Left kidney (tissue), 8 donors: ENCODE measurements at places on chromosomes 13 and 19.

- DNase-seq = no peak
These were observed 414.2 kb upstream of the MIR17HG start for GRCh38 chr13:90933097-90933826.

- peak; percentile 72 for DNase-seq
These were observed 420 bp downstream of the IL17D start for GRCh38 chr13:20703780-20704458.

GRCh38 chr19:11783767-11784166 is 14.6 kb upstream of the ZNF491 start:
- no peak for DNase-seq

- no peak for DNase-seq
These were observed 1536.1 kb downstream of the UQCRFS1 start for GRCh38 chr19:27676877-27677276.

DNA sequence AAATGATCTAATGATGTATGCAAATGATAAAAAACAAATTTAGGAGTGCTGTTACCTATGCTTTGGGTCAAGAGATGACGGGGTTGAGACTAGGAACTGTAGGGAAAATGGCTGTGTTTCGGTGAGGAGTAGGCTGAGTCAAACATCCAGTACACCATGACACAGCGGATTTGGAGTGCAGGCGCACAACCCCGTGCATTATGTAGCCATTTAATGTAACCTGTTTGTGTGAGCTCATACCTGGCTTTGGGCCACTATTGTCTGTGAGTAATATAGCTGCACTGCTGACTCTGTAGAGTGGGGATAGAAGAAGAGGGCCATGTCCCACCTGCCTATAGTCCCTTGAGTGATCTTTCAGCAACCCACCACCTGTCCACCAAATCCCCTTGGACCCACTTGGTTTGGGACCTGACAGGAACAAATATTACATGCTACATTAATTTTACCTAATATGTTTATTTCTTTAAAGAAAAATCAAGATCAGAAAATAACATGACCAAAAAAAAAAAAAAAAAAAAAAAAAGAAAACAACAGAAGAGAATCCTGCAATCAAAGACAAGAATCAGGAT is 95.5 kb upstream of the KLHL1 start:
- DNase-seq = no peak
